Activated naive CD4-positive, alpha-beta T cell treated with anti-CD3 and anti-CD28 coated beads, Interleukin-2, amount 50 U/mL, for 16 hours (primary cell): ENCODE measurements at places on chromosomes 16 and 17.

- DNase-seq, result no peak
These were observed 204.5 kb downstream of the WWOX start for GRCh38 chr16:78303946-78304345.

GRCh38 chr17:2444382-2444781 lies 43.5 kb upstream of the MNT start:
- no peak for DNase-seq

- DNase-seq, result no peak
These were observed 102.7 kb downstream of the ABCC6 start for GRCh38 chr16:16120382-16121184.

DNA sequence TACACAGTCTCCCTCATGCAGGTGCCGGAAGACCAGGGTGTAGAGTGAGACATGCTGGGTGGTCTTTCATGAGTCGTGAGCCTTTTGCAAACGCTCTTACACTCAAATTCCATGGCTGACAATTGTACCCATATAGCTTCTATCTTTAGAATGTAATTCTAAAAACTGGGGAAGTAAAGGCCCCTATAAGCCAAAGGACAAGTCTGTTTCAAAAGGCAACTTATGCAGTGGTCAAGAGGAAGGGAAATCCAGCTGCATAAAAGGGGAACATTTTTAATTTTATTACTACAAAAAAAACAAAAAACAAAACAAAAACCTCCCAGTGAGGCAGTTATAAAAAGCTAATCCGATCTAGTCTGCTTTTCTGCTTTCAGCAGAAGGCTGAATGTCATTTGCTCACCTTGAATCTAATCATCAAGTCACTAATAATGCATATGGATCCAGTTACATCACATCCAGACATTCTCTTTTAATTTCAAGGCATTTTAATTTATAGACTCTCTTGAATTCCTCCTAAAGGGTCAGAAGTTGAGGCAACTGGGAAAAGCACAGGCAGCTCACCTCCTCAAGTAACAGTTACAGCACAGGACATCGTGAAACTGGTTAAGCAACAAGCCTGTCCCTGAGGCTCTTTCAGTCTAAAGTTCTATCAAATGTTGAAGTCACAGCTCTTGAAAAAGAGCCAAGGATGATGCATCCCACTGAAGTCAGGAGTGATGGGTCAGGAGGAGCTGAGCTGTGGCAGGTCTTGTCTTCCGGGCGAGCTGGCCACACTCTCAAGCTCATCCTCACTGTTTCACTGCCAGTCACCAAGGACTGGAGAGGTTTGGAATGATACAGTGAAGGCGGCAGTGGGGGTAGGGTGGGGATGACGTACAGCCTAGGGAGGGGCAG lies 99.7 kb downstream of the VPS53 start:
- no peak for DNase-seq

DNA sequence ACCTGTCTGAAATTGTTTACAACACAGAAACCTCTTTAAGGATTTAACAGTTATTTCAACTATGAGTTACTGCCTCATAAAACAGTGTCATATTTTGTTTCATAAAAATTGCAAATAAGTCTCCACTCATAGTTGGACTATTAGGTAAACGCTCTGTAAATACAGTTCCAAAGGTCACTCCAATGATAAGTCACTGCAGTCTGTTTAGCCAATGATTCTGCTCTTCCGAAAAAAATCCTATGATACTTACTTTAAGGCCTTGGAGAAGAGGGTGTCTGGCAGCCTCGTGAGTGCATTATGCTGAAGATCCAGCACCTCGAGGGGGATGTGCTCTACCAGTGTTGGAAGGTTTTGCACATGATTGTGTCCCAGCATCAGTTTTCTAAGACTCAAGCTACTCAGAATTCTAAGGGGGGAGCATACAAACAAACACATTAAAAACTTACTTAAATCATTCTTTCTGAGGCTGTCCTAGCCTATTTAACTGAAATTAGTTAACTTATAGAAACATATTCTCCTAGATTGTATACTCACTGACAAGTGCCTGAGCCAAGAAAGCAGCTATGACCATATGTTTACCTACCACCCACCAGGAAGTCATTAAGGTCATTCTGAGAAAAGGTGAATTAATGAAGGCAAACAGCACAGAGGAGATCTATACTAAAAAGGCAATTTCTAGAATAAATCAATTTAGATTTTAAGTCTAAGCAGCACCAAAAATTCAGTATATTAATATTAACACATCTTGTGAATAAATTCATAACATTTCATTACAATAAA lies 41.1 kb downstream of the MARVELD3 start:
- DNase-seq, result no peak

GRCh38 chr17:15409721-15410250 lies 57.6 kb downstream of the CDRT4 start:
- no peak for DNase-seq

GRCh38 chr16:48294724-48295123 lies 47.4 kb upstream of the ABCC11 start:
- no peak for DNase-seq
